Activated CD8-positive, alpha-beta memory T cell treated with anti-CD3 and anti-CD28 coated beads for 1 hour (primary cell): ENCODE measurements at places on chromosomes 2 and 18.

GRCh38 chr2:52097071-52097470 is 1065.1 kb upstream of the NRXN1 start:
- DNase-seq = no peak

DNA sequence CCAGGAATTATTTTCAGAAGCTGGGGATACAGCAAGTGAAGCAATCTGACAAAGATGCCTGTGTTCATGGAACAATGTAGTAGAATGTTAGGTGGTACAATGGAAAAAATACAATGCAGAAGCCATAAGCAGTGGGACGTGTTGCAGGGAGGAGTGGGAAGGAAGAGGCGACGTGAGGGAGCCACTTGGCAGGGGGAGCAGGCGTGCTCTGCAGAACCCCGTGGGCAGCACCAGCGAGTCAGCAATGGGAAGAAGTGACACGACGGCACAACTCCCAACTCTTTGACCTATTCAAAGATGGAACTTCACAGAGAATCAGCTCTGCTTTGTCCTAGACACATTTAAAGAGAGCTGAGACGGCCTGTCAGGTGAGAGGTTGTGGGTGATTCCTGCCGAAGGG is 30.5 kb downstream of the PRELID3A start:
- DNase-seq = no peak

DNA sequence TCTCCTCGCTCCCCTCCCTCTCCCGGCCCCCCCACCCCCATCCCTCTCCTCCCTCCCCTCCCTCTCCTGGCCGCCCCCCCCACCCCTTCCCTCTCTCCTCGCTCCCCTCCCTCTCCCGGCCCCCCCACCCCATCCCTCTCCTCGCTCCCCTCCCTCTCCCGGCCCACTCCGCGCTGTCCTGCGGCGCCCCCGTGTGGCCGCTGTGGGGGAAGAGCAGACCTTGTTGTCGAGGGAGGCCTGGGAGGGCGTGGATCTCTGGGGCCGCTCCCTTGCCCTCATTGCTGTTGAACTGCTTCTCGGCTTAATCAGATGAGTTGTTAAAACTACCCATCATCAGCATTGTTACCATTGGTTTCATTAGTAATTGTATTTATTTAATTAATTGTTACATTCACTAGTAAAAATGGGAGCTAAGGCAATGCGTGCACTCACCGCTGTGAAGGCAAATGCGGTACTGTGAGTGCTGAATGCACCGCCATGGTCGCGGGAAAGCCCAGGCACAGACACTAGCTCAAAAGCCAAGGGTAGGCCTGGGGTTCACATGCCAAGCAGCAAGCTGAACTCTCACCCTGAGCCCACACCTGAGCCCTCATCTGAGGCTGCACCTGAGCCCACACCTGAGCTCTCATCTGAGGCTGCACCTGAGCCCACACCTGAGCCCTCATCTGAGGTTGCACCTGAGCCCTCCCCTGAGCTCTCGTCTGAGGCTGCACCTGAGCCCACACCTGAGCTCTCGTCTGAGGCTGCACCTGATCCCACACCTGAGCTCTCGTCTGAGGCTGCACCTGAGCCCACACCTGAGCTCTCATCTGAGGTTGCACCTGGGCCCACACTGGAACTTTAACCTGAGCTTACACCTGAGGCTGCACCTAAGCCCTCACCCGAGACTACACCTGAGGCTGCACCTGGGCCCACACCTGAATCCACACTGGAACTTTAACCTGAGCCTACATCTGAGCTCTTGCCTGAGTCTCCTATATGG is 8.8 kb downstream of the RTP5 start:
- DNase-seq = peak; percentile 62

DNA sequence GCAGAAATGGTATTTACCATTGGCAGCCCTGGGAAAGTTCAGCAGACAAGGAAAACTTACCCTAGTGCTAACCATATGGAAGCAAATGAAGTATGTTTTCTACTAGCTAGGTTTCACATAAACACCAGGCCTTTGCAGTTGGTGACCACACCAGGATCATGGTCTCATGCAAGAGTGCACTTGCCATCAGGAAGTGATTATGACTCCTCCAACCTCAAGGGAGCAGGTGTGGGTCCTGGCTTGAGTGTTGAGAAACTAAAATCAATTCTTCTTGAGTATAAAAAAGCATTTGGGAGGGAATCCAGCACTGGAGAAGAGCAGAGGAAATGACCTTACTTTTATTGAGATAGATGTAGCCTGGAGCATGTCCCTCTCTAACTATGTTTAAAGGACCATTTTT is 56.8 kb upstream of the SPAG16 start:
- DNase-seq = no peak

GRCh38 chr2:144500563-144500962 is 19.4 kb downstream of the ZEB2 start:
- DNase-seq = no peak

- DNase-seq = no peak
Measured at GRCh38 chr18:37464257-37464656, 101.3 kb downstream of the CELF4 start.

DNA sequence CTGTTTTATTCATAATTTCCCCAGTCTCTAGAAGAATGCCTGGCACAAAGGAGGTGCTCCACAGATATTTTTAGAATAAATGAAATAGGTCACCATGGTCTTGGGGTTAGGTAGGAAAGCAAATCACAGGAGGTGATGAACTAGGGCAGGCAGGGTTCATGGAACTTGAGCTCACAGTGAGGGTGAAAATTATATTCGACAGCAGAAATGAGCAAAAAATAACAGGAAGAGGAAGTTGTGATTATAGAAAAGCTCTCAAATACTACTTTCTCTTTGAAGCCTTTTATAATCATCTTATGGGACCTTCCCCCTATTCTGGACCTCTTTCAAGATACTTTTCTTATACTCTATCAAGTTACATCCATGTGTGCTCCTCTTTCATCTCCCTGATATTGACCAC is 4.5 kb upstream of the CREB1 start:
- DNase-seq = no peak

GRCh38 chr18:9684881-9685614 is 23.1 kb upstream of the RAB31 start:
- no peak for DNase-seq

GRCh38 chr2:174492963-174493431 is 6.2 kb upstream of the GPR155 start:
- peak; percentile 24 for DNase-seq

DNA sequence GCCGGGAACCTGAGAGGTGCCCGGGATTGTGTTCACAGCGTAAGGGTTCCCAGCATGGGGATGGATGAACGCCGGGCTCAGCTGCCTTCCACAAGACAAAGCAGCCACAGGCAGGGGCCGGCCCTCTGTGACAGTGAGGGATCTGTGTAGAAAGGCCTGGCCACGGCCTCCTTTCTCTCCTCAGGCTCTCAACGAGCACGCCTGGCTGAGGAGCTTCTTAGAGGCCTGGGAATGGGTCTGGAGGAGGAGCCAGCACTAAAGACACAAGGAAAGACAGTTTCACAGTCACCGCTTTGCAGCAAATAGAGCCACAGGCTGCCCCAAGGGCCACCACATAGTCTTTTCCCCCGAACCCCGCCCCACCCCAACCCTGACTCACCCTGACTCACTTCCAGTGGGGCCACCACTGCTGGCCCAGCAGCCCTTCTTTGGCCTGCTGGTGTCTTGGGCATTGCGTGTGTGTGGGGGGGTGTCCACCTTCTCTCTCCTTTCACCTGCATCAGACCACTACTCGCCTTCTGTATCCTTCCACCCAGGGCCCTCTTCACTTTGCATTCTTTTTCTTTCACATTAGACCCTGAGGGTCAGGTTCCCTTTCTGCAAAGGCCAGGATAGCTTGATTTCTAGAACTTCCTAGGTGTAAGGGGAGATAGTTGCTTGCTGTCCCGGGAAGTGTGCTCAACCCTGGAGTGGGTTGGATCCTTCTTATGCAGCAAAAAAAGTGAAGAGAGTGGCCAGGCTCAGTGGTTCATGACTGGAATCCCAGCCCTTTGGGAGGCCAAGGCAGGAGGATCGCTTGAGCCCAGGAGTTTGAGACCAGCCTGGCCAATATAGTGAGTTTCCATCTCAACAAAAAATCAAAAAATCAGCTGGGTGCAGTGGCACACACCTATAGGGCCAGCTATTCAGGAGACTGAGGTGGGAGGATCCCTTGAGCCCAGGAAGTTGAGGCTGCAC is 19.3 kb upstream of the HPCAL1 start:
- no peak for DNase-seq

DNA sequence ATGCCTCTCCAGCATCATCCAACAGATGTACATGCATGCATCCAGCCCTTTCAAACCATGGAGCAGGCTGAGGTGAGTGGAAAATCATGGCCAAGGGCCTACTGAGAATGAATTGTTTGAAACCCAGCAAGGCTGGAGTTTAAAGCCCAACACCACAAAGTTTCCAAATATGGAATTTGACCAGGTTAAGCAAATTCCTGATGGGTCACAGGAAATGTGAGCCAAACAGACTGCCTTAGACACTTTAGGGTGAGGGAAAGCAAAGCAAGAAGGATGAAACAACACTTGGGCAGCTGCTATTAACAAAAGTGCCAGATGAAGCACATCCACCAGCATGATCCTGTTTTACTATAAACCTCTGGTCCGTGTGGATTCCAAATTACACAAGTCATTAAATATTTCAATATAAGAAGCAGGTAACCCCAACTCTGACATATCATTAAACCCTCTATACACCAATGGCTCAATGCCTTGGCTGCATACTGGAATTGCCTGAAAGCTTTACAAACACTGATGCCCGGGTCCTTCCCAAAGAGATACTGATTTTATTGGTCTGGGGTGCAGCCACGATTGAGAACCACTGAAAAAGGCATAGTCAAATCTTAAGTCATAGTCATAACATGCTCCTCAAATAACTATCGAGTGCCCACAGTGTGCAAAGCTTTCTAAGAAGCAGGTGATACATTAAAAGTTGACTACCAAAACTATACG is 9.1 kb downstream of the KLF7 start:
- no peak for DNase-seq

- DNase-seq = no peak
Measured at GRCh38 chr2:84686783-84687476, 170.6 kb downstream of the DNAH6 start.

DNA sequence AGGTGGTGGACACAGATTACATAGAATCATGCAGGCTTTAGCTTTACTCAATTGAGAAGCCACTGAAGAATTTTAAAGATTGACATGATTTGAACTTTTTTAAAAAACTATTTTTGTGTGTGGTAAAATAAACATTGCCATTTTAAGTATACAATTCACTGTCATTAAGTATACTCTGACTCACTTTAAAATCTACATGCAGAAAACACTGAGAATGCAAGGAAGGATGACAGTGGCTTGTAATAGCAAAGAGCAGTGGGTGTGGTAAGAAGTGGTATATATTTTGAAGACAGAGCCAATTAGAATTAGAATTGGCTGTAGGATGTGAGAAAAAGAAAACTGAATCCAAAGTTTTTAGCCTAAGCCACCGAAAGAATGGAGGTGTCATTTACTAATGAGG is 14.9 kb downstream of the TRMT61B start:
- DNase-seq = no peak

- no peak for DNase-seq
Measured at GRCh38 chr18:79374408-79375171, 21.1 kb upstream of the NFATC1 start.

DNA sequence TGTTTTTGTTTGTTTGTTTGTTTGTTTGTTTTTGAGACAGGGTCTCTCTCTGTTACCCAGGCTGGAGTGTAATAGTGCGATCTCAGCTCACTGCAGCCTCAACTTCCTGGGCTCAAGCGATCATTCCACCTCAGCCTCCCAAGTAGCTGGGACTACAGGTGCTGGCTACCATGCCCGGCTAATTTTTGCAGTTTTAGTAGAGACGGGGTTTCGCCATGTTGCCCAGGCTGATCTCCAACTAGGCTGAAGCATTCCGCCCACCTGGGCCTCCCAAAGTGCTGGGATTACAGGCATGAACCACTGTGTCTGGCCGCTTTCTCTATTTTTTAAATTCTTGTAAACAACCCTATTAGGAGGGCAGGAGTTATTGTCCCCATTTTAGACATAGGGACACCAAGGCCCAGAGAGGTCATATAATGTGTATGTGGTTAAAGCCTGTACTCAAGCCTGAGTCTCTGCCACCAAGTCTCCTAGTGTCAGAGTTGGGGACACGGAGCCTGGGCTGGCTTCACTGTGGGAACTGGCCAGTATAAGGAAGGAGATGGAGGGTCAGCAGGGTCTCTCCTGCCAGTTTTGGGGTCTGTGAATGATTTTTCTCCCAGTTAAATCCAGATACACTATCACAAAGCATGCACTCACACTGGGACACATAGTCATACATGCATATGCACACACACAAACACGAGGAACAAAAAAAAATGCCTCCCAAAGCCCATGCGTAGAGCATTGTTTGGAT is 27.5 kb upstream of the MCFD2 start:
- no peak for DNase-seq

GRCh38 chr2:26292646-26293045 is 47.9 kb downstream of the HADHB start:
- no peak for DNase-seq

DNA sequence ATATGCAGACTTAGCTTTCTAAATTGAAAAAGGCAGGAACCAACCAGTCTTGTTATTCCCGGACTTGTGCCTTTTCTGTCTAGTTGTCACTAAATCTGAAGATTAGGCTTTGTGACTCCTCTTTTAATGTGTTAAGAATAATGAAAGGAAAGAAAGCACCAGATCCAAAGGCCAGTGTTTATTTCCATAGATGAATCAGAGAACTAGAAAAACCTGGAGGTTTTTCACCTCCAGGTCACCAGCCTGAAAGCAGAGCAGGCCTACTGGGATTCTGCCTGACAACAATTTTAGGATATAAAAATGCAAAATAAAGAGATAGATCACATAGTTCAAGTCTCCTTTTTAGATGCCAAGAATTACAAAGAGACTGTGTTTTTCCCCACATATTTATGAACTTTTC is 160.4 kb downstream of the GULP1 start:
- DNase-seq = no peak

GRCh38 chr2:143946436-143947391 is 573.2 kb downstream of the ZEB2 start:
- no peak for DNase-seq

DNA sequence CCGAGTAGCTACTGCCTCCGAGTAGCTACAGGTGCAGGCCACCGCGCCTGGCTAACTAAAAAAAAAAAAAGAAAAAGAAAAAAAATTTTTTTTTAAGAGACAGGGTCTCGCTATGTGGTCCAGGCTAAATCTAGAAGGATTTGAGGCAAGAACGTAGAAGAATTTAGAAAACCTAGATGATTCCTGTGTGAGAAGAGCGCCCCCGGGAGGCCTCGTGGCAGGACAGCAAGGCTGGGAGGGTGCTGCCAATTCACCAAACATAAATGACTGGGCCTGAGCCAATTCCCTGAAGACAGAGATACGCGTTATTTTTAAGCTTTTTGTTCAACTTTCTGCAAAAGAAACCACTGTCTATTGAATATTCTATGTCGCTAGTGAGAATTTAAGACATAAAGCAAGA is 90.1 kb upstream of the TGFA start:
- DNase-seq = no peak

- no peak for DNase-seq
Measured at GRCh38 chr2:235218486-235218907, 266.7 kb downstream of the SH3BP4 start.

- DNase-seq = no peak
Measured at GRCh38 chr2:25032094-25032493, 9.8 kb upstream of the EFR3B start.

GRCh38 chr2:16931441-16931840 is 265.8 kb upstream of the CYRIA start:
- DNase-seq = no peak

- no peak for DNase-seq
Measured at GRCh38 chr2:150750720-150751119, 263.3 kb upstream of the RND3 start.
